ENCODE measurements at places on chromosomes 2 and 18. TPM values are rescaled to one million over a fixed set of nuclear protein-coding genes. Genes with fewer than 3 reads are reported as not detected.

Gene KLHL41
- total RNA-seq: 0.18 TPM

Gene SLC11A1
- 1.0 TPM for total RNA-seq

Gene IL37
- 0.44 TPM for total RNA-seq

Gene MAP3K19
- not detected for total RNA-seq

Gene ASAP2
- 69.3 TPM for total RNA-seq

Gene PROC
- 0.82 TPM for total RNA-seq

Gene MARCO
- total RNA-seq: 0.11 TPM

Gene MGAT4A
- total RNA-seq: 0.31 TPM
